NCI-H1417 (cell line): ENCODE measurements at places on chromosomes 11 and 22.

DNA sequence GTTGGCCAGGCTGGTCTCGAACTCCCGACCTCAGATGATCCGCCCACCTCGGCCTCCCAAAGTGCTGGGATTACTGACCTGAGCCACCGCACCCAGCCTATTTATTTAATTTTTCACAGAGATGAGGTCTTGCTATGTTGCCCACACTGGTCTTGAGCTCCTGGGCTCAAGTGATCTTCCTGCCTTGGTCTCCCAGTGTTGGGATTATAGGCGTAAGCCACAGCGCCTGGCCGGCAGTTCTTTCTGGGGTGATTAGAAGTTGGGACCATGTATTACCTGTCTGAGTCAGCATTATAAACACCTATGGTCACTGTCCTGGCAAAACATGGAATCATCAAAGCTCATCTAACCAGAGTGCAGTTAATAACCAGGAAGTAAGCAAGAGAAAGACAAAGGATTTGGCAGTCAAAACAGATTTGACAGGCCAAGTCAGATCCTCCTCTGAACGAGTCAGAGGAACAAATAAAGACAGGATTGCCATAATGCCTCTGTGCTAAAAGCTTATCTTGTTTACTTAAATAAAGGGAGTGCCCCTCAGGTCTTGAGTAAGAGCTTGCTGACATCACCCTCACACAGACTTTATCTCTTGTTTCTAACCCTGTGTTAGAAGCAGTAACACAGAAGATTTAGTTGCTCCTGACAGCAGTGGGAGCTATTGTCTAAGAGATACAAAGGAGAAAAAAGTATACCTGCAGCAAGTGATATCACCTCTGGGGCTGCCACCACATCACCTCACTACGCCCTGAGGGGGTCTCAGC, 3.7 kb downstream of the SERPIND1 start:
- no peak for DNase-seq

DNA sequence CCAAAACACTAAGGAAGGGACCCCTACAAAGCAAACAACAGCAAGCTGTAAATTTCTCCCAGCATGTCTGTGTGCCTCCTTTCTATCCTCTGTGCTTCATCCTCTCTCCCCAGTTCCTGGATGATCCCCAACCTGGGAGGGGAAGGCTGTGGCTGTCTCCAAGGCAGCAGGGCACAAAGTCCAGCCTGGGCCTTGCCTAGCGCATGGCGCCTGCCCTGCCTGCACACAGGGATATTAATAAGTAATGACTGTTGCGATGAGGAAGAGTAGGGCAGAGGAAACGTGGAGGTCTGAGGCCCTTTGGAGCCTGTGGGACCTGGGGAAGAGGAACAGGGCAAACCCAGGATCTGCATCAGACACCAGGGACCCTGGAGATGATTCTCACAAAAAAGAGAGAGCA, 2.0 kb downstream of the USH1C start:
- no peak for DNase-seq

- no peak for DNase-seq
Measured at GRCh38 chr11:65433657-65434056, 11.1 kb downstream of the NEAT1 start.

DNA sequence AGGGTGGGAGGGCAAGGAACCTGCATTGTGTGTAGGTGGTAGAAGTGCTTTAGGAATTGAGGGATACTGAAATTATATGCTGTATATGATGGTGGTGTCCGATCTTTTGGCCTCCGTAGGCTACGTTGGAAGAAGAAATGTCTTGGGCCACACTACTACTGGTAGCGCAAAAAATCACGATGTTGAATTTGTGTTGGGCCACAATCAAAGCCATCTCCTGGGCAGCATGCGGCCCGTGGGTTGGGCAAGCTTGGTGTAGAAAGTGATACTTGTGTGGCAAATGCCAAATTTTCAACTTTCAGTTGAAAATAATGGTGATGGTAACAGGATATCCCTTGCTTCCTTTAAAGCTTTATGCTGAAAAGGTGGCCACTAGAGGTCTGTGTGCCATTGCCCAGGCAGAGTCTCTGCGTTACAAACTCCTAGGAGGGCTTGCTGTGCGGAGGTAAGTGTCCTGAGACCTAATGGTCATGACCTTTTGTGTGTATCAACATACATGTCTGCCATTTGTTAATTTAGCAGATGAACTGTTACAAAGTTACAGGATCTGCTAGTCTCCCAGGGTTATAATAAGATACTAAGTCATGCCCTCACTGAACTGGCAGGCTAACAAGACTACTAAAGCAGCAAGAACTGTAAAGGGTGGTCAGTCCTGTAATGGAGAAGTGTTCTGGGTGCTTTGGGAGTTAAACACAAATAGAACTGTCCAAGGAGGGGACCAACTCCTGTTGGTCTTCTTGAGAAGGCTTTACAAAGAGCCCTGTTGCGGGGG, 2.9 kb downstream of the RPS3 start:
- no peak for DNase-seq

- DNase-seq: peak; percentile 32
Measured at GRCh38 chr11:370070-370941, 1.0 kb downstream of the B4GALNT4 start.

DNA sequence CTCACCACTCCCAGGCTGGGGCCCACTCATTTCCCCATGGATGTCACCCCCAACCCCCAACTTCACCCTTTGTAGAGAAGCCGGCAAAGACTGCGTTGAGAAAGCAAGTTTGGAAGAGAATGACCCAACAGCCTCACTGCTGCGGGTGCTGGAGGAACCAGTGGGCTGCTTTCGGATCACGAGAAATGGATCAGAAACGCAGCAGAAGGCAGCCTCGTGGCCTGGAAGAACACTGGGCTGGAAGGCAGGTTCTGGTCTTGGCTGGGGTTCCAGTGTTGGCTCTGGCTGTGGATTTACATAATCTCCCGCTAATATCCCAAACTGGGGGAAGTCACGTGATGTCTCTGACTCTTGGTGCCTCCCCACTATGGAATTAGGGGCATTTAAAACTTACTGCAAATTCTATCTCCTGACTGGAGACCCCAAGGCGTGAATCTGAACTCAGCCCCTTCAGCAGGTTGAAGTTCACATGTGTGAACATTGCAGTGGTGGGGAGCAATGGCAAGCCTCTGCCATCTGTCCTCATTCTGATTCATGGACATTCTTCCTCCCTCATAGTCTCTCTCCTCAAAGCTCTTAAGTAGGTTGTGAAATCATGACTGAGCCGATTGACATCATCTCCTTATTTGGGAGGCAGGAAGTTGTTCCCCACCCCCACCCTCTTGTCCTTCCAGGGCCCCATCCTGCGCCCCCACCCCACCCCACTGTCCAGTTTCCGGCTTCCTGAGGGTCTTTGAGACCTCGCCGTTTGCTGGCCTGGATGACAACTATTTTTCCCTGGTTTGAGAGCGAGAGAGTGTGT, 37.0 kb upstream of the TIMP3 start:
- DNase-seq: no peak

GRCh38 chr22:19109198-19110063, 12.8 kb downstream of the DGCR2 start:
- no peak for DNase-seq

- DNase-seq: no peak
Measured at GRCh38 chr22:26476705-26477340, 6.8 kb downstream of the HPS4 start.

- DNase-seq: no peak
Measured at GRCh38 chr11:2998073-2998850, 6.1 kb upstream of the NAP1L4 start.
